ENCODE measurements at places on chromosomes 4 and X.
A peak's percentile ranks its signal among the peaks of the same experiment; 100 is the strongest.

DNA sequence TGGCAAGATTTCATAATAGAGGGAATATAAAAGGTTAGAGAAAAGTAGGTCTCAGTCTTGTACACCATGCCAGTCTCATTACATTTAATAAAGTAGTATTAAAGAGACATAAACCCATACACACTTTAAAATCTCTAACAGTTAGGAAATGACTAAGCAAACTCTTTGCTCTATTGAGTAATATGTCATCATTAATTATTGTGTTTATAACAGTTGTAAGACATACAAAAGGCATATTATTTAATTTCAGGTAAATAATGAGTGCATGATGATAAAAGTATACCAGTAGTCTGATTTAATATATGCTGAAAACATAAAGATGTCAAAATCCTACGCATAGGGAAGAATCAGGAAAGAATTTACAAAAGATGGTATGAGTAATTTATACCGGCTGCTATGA is 31.0 kb upstream of the FGG start:
- no peak for DNase-seq

DNA sequence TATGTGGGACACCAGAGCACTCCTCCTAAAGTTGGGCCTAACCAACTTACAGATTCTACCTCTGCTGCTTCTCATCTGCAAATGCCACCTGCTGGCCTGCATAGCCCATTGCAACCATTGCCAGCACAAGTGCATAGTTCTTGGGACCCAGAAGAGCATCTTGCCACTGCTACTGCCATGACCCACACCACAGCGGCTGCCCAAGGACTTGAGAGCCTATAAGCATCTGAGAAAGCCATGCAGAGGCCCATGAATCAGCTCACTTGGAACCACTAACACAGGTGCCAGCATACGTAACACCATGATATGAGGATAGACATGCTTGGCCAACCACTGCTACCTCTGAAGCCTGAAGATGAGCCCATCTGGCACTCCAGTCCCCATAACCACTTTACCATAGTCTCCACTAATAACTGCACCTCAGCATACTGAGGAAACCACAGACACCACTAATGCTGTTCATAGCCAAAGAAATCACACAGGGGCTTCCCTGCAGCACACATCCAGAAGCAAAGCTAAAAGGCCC is 258.1 kb upstream of the AGTR2 start:
- no peak for DNase-seq

DNA sequence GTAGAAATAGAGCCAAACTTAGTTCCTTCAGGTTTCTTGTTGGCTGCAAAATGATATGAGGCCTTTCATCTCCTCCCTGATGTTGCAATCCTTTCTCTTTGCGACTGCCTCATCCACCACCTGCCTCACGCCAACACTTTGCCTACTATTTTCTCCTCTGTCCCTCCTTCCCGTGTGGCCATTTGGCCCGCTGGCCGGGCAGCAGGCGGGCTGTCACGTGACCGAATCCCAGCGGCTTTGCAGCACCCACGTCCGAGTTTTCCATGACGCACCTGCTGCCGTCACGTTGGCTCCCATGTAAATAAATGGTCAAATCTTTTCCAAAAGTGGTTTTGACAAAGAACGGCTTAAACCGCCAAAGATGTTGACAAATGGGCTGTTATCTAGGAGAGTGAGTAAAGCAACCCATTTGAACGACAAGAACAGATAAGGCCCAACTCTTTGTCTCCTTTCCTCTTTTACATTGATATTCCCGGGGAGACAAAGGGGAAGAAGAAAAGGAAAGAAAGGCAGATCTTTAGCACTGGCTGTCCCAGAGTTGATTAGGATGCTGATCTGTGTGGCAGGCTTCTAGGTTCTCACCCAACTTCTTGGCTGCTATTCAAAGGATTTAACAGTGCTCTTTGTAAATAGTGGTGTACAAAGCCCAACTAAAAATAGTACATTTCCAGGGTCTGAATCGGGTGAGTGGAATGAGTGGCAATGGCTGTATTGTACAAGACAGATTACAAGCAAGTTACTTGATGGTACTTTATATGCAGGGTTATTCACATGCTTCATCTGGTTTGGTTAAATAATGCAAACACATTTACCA is 174.2 kb upstream of the JADE1 start:
- DNase-seq: no peak

DNA sequence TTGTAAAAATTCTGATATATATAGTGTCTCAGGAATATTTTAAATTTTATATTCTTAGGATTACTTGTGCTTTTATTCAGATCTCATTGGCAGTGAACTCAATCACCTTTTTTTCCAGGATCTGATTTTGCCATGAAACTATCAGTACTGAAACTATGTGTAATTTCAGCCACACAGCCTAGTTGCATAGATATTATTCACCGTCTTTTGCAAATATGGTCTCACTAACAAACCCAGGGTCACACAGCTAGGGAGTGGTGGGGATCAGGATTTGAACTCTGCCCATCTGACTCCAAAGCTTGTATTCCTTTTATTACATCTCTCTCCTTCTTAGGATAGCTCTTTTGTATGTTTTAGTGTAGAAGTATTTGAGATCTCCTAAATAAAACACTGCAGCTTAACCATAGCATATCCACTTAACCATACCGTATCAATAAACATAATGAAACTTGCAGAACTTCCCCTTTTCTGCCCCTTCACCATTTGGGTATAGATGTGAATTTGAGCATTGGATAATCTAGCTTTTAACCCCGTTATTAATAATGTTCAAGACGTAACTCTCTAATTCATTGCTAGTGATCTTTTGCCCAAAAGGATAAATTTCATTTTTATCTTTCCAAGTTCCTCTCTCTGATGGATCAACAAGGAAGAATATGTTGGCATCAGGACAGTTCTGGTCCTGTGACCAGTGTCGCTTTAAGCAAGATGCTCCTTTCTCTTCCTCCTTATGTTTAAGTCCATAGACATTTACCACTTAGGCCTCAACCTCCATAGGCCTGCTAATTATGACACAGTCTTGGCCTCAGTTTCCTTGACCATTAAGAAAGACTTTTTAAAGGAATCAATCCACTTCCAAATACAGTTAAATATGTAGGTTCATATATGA is 74.6 kb downstream of the RAPGEF2 start:
- DNase-seq: no peak

- DNase-seq: peak; percentile 70
Measured at GRCh38 chrX:106286053-106286650, 118.0 kb downstream of the PWWP3B start.

DNA sequence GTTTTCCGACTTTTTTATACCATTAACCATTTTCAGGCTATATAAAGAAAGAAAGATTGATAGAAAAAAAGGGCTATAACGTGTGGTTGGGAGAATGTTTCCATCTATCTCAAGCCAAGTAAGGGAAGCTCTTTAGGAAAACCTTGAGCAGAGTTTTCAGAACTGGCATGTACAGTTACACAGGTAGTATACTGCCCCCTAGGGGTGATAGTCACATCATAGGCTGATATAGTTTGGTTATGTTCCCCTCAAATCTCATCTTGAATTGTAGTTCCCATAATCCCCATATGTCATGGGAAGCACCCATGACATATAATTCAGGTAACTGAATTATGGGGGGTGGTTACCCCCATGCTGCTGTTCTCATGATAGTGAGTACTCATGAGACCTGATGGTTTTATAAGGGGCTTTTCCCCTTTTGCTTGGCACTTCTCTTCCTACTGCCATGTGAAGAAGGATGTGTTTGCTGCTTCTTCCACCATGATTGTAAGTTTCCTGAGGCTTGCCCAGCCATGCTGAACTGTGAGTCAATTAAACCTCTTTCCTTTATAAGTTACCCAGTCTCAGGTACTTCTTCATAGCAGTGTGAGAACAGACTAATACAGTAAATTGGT is 186.8 kb downstream of the TMA16 start:
- DNase-seq: no peak
